ENCODE measurements at places on chromosomes 13 and 19.
A peak's percentile ranks its signal among the peaks of the same experiment; 100 is the strongest.

DNA sequence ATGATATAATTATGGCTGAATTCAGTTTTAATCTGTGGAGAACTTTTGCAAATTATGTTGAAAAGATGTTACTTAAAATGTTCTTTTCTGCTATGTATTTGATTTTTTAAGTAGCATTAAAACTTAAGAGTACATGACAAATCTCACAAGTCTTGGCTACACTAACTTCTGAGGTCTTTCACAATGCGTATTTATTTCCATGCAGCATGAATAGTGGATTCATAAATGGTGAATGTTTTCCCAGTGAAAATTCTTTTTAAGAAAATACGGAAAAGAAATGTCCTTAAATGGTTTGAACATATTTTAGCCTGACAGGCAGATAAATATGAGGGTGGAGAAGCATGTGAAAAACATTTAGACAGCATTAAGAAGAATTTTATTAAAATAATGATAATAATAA is 30.2 kb downstream of the GARRE1 start:
- no peak for DNase-seq

DNA sequence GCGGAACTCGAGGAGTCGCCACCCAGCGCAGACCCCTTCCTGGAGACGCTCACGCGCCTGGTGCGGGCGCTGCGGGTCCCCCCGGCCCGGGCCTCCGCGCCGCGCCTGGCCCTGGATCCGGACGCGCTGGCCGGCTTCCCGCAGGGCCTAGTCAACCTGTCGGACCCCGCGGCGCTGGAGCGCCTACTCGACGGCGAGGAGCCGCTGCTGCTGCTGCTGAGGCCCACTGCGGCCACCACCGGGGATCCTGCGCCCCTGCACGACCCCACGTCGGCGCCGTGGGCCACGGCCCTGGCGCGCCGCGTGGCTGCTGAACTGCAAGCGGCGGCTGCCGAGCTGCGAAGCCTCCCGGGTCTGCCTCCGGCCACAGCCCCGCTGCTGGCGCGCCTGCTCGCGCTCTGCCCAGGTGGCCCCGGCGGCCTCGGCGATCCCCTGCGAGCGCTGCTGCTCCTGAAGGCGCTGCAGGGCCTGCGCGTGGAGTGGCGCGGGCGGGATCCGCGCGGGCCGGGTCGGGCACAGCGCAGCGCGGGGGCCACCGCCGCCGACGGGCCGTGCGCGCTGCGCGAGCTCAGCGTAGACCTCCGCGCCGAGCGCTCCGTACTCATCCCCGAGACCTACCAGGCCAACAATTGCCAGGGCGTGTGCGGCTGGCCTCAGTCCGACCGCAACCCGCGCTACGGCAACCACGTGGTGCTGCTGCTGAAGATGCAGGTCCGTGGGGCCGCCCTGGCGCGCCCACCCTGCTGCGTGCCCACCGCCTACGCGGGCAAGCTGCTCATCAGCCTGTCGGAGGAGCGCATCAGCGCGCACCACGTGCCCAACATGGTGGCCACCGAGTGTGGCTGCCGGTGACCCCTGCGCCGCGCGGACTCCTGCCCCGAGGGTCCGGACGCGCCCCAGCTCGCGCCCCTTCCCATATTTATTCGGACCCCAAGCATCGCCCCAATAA is 2.3 kb downstream of the AMH start:
- no peak for DNase-seq

DNA sequence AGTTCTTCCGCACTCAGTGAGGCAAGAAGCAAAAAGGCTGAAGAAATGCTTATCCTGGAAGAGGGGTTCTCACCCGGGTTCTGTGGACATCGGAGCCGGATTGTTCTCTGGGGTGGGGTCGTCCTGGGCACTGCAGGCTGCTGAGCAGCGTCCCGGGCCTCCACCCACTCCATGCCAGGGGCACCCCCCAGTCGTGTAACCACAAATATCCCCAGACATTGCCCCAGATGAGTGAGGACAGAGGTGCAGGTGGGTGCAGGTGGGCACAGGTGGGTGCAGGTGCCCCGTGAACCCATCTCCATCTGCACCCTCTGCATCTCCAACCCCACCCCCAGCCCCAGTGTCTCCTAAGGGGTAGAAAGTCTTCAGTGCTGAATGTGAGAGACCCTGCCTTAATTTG is 67.5 kb downstream of the GNG7 start:
- DNase-seq: no peak

- DNase-seq: no peak
Measured at GRCh38 chr19:13978351-13979243, 26.3 kb downstream of the DCAF15 start.

- no peak for DNase-seq
Measured at GRCh38 chr19:17149393-17150135, 65.6 kb upstream of the USE1 start.

DNA sequence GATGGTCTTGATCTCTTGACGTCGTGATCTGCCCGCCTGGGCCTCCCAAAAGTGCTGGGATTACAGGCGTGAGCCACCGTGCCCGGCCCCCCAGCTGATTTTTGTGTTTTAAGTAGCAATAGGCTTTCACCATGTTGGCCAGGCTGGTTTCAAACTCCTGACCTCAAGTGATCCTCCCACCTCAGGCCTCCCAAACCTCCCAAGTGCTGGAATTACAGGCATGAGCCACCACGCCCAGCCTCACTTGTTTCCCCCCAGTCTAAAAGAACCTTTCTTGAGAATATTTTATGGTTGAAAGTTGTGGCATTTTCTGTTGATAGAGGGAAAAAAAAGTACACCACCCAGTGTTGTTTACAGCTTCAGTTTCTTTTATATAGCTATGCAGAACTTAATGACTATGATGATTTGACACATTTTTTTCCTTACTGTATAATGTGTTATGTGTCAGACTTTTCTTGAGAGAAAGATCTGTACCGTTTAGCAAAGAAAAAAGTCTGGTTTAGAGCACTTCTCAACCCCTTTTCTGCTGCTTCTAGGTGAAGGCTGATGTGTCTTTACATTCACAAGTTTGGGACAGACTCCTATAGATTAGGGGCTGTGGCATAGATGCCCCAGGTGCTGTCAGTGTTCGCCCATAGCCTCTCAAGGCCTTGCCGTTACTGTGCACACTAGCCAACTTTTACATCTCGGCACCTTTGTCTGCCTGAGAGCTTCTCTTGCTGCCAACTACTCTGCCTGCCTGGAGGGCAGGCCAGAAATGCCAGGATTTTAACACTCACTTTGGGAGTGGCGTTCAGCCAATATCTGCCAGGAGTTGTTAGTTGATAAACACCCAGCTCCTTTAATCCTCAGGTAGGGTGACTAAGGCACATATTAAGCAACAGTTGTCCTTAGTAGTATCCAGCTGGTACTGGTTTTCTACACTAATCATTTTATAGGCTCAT is 33.0 kb downstream of the KCTD4 start:
- DNase-seq: no peak

DNA sequence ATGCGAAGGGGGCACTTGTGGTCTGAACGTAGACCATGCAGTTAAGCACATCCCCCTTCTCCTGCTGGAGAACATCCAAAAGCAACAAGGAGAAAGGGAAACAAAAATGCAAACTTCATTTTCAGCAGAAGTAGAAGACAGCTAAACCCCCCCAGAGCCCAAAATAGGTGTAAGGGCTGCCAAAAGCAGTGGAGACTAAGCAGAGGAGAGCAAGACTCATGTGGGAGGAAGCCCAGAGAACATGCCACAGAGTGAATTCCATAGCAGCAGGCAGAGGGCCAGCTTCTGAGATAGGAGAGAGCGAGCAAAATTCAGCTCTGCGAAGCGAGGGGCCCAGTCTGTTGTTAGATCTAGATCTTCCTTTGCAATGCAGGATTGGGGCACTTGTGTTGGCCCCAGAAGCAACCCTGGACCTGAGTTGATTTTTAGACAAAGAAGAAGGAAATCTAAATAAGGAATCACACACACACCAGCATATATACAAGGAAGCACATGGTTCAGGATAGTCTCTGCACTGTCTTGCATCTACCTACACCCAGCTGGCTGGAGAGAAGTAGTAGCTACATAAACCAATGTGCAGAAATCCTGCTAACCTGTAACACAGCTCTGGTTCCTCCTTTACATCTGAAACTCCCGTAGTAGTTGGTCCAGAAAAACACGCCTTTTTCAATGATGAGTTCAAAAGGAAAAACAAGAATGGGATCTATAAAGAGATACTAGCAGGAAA is 199.6 kb downstream of the SPRY2 start:
- DNase-seq: peak; percentile 75

- DNase-seq: no peak
Measured at GRCh38 chr13:107361666-107362065, 793.7 kb upstream of the ARGLU1 start.

DNA sequence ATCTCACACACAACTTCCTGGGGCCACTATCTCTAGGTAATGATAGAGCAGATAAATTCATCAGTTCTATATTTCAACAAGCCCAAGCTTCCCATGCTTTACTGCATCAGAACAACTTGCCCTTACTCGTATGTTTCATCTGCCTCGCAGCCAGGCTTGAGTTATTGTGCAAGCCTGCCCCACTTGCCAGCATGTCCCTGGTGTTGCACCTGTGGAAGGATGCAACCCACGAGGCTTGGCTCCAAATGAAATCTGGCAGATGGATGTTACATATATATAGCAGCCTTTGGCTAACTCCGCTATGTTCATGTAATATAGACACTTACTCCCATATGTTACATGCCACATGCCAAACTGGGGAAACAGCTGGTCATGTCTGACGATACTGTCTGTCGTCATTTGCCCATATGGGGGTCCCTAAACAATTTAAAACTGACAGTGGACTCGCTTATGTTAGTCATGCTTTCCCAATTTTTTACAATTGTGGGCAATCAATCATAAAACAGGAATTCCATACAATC is 6.2 kb downstream of the ERVK3-1 start:
- DNase-seq: no peak

- DNase-seq: peak; percentile 25
Measured at GRCh38 chr13:21402586-21403307, 56.4 kb downstream of the ZDHHC20 start.

- DNase-seq: no peak
Measured at GRCh38 chr13:51595416-51595815, 11.2 kb downstream of the WDFY2 start.

DNA sequence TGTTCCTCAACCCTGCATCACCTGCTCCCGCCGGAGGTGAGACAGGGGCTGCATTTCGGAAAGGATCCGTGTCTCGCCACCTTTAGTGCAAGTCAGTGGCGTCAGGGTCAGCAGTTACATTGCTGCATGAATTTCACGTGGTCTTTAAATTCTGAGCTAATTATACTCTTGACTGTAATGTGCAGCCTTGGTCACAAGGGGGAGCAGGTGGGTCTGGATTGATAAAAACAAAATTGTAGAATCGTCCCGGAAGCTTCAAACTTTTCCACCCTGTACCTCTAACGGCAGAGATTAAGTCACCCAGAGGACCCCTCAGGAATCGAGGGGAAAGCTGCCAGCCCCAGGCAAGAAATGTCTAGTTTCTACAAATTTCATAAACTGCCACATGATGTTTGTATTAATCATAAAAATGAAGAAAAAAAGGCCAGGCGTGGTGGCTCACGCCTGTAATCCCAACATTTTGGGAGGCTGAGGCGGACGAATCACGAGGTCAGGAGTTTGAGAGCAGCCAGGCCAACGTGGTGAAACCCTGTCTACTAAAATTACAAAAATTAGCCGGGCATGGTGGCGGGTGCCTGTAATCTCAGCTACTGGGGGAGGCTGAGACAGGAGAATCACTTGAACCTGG is 20.2 kb downstream of the BBC3 start:
- DNase-seq: no peak

DNA sequence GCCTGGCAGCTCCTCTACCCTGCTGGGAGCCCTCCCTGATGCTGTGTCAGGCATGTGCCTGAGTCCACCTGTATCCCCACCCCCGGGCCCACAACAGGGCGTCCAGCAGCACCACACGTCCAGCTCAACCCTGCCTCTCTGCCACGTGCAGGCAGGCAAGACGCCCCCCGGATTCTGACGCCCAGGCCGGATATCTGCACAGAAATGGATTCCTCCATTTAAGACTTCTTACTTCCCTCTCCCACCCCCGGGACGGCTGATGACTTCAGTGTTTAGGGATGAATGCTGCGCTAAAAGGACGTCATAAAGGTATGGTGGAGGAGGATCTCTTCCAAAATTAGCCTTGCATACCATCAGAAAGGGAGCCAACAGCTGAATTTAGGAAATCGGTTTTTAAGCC is 10.2 kb downstream of the PEPD start:
- no peak for DNase-seq

- no peak for DNase-seq
Measured at GRCh38 chr19:29120466-29120865, 92.5 kb downstream of the UQCRFS1 start.

DNA sequence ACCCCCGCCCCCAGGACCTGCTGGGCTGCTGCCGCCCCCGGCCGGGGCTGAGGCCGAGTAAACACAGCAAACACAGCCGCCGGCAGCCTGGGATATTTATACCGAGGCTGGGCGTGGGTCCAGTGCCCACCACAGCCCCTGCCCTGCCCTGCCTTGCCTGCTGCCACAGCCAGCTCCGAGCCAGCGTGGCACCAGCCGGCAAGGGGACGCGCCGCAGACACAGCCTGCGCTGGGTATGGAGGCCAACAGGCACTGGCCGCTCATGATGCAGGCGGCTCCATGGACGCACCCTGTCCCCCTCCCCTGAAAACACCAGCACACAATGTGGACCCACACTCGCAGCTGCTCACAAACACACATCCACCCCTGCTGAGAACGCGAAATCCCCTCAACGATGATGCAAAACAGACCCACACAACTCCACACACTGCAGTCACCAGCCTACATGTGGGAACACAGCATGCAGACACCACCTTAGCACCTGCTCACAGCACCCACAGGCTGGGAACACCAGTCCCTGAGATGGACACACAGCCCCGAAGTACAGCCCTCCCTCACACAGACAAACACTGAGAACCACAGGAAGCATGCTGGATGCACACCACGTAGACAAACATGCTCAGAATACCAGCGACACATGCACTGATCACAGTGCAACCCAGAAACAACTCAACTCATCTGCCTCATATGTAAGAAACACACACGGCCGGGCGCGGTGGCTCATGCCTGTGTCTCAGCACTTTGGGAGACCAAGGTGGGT is 16.2 kb downstream of the CCDC97 start:
- DNase-seq: peak; percentile 56

GRCh38 chr13:78601124-78601873 is 2.1 kb downstream of the POU4F1 start:
- no peak for DNase-seq

GRCh38 chr19:2255982-2256685 is at the start of gene JSRP1:
TSS of gene JSRP1 (minus strand) at chr19:2256417. CDS start at chr19:2255314, 1,103 bp downstream.
- DNase-seq: no peak
